NCI-H446 treated with DMSO at 0.1 percent for 48 hours (cell line): ENCODE measurements at places on chromosomes 2 and 18.

GRCh38 chr2:11822746-11823451 lies 76.5 kb downstream of the LPIN1 start:
- DNase-seq = no peak

DNA sequence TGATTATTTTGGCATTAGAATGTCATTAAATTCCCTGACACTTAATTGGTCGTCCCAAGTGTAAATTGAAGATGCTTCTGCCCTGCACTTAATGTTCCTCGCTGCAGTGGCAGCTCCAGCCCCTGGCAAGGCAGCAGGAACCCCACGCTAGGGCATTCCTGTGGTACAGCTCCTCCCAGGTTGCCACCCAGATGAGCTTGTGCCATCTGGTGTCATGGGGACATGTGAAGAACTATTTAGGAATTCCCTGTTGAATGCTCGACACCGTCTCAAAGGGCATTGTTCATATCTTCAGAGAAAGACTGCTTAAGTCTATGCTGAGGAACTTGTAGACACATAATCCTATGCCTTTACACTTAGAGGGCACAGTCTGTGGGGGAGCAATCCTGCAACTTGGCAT lies 38.9 kb downstream of the BCL2L11 start:
- DNase-seq = no peak

GRCh38 chr2:190499273-190499672 lies 35.2 kb downstream of the NEMP2 start:
- no peak for DNase-seq

- peak; percentile 48 for DNase-seq
Observed at GRCh38 chr18:42187611-42188380, 232.8 kb downstream of the PIK3C3 start.

GRCh38 chr18:22094358-22094734 lies 75.0 kb upstream of the GATA6 start:
- DNase-seq = no peak

- no peak for DNase-seq
Observed at GRCh38 chr2:222959358-222959757, 92.6 kb upstream of the KCNE4 start.

GRCh38 chr2:65228263-65228750 lies 676 bp downstream of the ACTR2 start:
- DNase-seq = no peak

- no peak for DNase-seq
Observed at GRCh38 chr2:172442072-172442895, 14.9 kb downstream of the ITGA6 start.

- no peak for DNase-seq
Observed at GRCh38 chr2:114034742-114035141, 144.9 kb downstream of the ACTR3 start.

GRCh38 chr18:6982398-6982797 lies 135.2 kb downstream of the LAMA1 start:
- DNase-seq = no peak
